Cardiac fibroblast (primary cell): ENCODE measurements at places on chromosomes 6 and 20.

GRCh38 chr6:63804381-63804956, 168.9 kb downstream of the PHF3 start:
- peak; percentile 97 for DNase-seq

- DNase-seq, result peak; percentile 49
These were observed 56.6 kb upstream of the SAMHD1 start for GRCh38 chr20:37007898-37008649.

DNA sequence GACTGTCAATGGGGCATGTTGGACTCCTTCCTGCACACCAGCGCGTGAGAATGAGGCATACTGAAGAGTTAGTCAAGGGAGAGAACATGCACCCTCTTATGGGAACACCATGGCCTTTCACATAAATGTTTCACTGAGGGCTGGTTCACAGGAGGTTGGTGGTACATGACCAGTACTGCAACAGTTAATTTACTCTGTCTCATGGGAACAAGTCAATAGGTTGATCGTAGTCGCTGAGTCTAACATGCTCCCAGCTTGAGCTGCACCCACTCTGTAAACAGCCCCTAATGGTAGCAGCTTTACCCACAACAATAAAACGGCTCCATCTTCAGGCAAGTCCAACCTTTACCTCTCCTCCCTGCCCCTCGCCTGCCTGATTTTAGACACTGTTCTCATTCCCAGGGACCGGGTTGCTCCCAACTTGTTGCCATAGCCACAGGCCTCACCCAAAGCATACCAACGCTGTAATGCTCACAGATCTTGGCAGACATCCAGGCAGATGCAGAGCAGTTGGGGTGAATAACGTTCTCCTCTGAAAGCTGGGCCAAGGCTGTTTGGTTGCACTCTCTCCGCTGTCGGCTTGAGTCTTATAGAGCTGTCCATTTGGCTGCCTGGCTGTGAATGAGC, 111.3 kb downstream of the LY86 start:
- DNase-seq, result peak; percentile 96

- DNase-seq, result peak; percentile 81
These were observed 22.5 kb downstream of the MOCS3 start for GRCh38 chr20:50980851-50981713.

GRCh38 chr6:28567506-28567905, 41.8 kb downstream of the GPX5 start:
- no peak for DNase-seq

- no peak for DNase-seq
These were observed 246.2 kb downstream of the FOXC1 start for GRCh38 chr6:1855890-1856289.

- no peak for DNase-seq
These were observed 55.4 kb downstream of the SYNJ2 start for GRCh38 chr6:158037021-158037420.
